ENCODE measurements at places on chromosomes 16 and 17.

- DNase-seq = no peak
Observed at GRCh38 chr16:81149614-81150013, 53.4 kb upstream of the GCSH start.

DNA sequence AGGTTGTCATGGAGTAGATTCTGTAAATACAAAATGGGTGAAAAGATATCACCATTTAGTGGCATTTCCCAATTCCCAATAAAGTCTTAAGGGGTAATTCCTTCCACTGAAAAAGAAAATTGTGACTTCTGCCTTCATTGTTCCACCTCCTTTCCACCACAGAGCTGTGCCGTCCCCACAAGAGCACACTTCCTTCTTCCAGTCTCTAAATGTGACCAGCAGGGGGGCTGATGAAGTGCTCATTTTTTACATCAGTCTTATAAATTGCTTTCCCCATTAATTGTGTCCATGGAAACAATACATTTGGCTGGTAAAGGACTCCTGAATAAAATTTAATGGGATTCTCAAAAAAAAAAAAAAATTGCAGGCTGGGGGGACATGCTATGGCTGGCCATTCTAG, 260.8 kb upstream of the PSMD7 start:
- no peak for DNase-seq

DNA sequence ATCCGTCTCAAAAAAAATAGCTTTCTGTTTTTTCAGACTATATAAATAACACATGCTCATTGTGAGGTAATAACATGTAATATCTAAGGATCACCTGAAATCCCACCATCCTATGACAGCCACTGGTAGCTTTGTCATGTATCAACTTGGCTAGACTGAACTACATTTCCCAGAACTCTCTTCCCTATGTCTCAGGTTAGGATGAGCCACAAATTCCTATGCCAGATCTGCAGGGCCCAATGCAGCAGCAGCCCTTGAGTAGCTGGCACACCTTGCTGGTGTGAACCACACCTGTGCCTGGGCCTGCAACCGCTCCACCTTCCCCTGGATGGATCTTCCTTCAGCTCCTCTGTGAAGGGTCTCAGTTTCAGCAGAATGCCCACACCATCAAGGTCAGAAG, 28.1 kb downstream of the OGFOD1 start:
- no peak for DNase-seq

DNA sequence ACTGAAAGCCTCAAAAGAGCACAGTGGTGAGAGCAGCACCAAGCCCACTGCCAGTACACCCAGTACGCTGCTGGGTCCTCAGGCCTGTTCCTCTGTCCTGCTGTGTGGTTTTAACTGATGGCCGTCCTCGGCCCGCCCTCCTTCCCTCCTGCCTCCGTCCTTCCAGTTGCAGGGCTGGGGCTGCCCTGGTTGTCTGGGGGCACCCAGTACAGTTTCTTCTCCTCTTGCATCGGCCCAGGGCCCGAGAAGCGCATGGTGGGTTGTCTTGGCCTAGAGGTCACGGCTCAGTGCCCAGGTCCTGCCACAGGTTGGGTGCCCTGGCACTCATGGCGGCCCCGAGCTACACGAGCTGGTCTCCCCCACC, 70.8 kb upstream of the KCTD5 start:
- DNase-seq = no peak

GRCh38 chr17:28725660-28726225, 290 bp downstream of the TLCD1 start:
- peak; percentile 86 for DNase-seq

- DNase-seq = no peak
Observed at GRCh38 chr17:6793748-6794493, 17.9 kb downstream of the FBXO39 start.

DNA sequence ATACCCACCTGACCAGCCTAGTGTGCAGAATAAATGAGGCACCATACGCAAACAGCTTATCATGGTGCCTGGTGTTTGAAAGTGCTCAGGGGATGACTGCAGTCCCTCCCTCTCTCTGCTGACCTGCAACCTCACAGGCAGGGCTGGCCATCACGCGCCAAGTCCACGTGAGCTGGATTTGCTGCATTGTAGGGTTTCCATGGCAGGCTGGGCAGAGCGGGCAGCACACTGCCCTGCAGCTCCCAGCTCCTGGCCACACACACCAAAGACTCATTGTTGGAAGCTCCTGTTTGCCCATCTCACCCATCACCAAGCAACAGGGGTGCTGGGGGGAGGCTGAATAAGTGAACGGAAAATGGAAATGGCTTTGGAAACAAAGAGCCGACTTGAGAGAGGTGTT, 81.8 kb downstream of the IRX3 start:
- DNase-seq = peak; percentile 8

- no peak for DNase-seq
Observed at GRCh38 chr16:51337662-51338061, 186.6 kb upstream of the SALL1 start.

GRCh38 chr17:4580291-4580690, 4.0 kb upstream of the SMTNL2 start:
- no peak for DNase-seq

DNA sequence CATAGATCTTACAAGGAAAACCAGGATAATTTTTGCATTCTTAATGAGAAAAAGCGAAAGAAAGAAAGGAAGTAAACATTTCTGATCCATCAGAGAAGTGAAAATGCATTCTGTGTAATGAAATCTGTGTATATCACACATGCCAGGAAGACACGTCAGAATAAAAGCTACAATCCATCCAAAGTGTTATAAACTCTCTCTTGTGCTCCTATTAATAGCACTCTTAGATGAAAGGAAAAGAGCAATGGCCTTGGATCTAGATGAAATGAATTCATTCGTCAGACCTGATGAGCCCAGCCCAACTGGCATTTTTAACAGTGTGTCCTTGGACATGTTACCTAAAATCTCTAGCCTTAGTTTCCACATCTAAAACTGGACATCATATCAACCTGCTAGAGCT, 885.5 kb downstream of the CDH11 start:
- DNase-seq = no peak

DNA sequence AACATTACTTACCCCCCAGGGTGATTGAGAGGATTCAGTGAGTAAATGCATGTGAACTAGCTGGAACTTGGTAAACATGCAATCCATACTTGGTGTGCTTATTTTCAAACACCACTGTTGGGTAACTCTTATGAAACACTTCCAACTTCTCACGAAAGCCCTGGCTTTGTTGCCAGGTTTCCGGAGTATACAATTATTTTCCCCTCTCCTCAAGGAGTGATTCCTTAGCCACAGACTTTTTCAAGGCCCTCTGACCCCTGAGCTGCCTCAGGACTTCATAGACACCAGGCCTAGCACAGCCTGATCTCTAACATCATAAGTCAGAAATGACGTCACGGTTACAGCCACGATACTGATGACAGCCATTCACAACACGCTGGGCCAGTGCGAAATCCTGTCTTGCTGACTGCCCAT, 27.6 kb downstream of the HSD17B2 start:
- DNase-seq = no peak

- DNase-seq = no peak
Observed at GRCh38 chr17:18187821-18188761, 4.5 kb downstream of the ALKBH5 start.

DNA sequence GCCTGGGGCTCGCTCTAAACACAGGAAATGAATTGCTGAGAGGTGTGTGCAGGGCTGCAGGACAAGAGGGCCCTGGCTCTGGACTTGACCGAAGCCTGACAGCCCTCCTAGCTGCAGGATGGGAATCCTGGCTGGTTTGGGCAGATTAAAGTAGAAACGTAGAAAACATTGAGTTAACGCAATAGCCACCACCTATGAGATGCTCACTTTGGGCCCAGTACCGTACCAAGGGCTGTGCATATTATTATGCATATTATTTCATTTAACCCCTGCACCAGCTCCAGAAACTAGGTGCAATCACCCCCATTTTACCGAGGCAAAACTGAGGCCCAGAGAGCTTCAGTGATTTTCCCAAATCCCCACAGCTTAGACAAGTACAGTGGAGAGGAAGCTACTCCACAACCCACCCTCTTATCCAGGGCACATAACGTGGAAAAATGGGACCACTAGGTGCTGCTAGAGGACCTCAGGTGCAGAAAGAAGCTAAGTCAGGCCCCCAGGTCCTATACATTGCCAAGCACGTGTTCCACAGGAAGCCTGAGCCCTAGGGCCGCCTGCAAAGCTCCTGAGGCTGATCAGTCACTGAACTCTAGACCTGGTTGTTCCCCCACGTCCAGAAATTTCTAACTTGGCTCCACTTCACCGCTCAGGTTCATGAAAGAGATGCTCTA, 79.2 kb downstream of the MYH11 start:
- peak; percentile 67 for DNase-seq

DNA sequence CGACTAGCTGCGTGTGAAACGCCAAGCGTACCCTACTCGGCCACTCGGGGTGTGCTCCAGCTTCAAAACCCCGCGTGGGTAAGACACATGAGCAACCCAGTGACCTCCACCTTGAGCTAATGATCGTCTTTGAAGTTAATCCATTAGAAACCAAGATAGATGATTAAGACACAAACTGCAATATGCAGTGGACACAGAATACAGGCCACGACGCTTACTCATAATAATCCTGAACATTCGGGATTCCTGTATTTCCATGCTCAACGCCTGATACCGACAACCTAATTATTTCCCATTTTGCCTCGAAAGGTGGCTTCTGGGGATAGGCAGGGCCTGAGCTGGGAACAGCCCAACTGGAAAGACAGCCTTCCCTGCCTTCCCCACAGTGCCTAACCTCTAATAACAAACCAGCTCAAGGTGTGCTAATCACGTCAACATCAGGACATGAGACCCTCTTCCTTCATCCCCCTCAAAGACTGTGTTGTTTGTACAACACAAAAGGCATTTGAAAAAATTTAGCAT, 504 bp upstream of the COPRS start:
- DNase-seq = no peak

- DNase-seq = no peak
Observed at GRCh38 chr17:9875441-9875840, 29.6 kb downstream of the RCVRN start.

GRCh38 chr17:66281661-66282369, 20.6 kb upstream of the PRKCA start:
- no peak for DNase-seq

DNA sequence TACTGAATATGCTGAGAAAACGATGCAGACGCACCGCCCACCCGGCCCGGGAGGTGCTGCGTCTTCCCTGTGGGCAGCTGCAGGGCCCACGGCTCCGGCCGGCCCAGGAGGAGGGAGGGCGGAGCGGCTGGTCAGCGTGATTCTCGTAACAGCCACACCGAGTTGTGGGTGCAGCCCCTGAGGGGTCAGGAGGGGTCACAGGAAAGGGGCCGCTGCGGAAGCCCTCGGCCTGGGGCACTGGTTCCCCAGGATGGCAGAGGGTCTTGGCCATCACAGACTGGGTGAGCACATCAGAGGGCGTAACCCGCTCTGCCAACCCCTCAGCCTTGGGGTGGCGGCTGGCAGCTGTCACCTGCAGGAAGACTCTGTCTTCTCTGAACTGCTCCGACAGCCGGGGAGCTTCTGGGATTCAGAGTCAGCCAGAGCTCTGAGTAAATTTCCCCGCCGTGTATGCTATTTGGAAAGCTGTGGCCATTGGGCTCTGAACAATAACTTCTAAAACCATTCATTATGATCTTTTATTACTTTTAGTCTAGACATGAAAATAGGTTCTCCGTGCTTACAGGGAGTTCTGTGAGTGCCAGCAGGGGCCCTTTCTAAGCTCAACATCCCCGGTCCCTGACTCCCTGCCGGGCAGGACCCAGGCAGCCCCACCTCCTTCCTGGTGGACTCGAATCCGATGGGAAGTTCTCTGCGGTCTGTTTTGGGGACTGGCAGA, 87.4 kb upstream of the CHMP6 start:
- DNase-seq = no peak

DNA sequence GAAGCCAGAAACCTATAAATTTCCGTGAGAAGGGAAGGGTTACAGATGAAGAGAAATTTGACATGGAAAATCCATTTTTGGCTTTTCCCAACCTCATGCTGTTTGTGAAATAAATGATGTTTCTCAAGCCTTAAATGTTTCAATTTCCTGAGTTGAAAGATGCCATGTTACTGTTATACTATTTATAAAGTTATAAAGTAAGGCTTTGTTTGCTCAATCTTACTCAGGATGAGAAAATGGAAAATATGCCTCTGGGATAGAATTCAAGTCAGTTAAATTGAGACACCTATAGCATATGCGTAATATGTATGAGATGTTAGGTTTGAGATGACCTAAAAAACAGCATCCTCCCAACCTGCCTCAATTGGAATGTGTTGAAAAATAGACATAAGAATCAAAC, 19.9 kb upstream of the FAM20A start:
- no peak for DNase-seq

DNA sequence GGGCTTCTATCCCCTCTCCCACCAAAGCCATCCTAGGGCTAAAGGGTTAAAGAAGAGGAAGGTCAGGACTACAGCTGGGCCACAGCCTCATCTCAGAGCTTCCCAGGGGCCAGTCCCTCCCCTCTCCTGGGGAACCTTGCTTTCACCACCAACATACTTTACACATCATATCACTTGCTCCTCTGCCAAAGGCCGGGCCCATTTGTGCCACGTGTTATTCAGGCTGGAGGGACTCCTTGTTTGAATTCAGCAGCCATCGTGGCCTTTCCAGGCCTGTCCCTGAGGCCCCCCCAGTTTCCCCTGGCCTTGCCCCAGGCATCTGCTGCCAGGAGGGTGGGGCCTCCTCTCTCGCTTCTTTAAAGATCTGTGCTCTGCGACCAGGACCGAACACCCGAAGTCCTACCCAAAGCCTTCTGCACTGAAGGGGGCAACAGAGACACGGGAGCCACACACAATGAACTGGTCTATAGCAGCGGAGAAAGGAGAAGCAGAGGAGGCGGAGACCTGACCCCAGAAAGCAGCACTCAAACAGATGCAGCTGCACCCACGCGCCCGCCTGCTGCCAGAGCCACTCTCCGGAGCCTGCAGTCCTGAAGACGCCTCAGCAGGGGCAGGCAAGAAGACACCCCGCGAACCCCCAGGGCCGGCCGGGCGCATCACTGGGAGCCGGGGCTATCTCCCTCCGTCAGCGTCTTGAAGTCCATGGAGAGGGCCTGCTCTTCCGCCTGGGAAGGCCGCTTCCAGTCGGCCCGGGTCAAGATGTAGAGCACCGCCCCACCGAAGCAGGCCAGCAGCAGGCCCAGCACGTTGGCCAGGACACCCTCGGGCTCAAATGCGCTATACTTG, 12.1 kb downstream of the CYB561 start:
- DNase-seq = no peak

GRCh38 chr17:83196024-83196365, 116.6 kb downstream of the METRNL start:
- DNase-seq = no peak

All from NCI-H526 (cell line).